CD4-positive, alpha-beta T cell treated with Interleukin-6 at 100 ng/mL for 8 hours (primary cell): ENCODE measurements at places on chromosomes 6 and 20.

GRCh38 chr20:46774236-46774635 is 64.8 kb downstream of the SLC2A10 start:
- no peak for DNase-seq

DNA sequence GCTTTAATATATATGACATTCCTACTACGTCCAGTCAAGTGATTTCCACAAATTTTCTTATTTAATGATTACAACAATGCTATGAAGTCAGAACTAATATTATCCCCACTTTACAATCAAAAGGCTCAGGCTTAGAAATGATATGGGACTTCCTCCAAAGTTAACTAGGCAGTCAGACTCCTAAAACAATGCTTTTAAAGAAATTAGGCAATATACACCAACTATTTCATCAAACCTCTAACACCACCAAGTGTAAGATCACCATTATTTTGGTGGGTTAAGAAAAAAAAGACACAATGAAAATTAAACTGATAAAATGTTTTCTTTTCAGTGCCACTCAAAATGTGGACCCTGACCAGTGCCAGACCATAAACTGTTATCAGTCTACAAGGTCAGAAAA is 256.1 kb upstream of the RUNX2 start:
- DNase-seq: no peak

GRCh38 chr6:52566201-52566600 is 10.7 kb downstream of the TRAM2 start:
- DNase-seq: no peak

GRCh38 chr20:53491462-53491861 is 102.2 kb downstream of the ZNF217 start:
- no peak for DNase-seq
